Stimulated activated CD4-positive, alpha-beta T cell treated with anti-CD3 and anti-CD28 coated beads, Interleukin-2, amount 100 ng/mL, for 4 hours (primary cell): ENCODE measurements at places on chromosomes 2 and 18.
A peak's percentile ranks its signal among the peaks of the same experiment; 100 is the strongest.

DNA sequence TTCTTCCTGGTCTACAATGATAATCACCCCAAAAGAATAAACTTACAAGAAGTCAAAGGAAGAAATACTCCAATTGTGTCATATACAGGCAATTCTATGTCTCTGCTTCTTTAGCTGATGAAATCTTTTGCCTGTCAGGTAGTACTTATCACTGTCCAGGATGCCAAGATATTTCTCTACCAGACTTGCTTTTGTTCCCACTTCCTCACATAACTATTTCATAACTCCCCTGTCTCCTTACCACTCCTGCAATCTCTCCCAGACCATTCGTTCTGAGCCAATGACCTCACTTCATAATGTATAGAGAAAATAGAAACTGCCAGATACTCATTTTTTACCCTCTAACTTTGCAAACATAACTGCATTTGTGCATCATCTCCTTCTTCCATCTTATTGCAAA is 39.1 kb downstream of the HNMT start:
- DNase-seq, result no peak

DNA sequence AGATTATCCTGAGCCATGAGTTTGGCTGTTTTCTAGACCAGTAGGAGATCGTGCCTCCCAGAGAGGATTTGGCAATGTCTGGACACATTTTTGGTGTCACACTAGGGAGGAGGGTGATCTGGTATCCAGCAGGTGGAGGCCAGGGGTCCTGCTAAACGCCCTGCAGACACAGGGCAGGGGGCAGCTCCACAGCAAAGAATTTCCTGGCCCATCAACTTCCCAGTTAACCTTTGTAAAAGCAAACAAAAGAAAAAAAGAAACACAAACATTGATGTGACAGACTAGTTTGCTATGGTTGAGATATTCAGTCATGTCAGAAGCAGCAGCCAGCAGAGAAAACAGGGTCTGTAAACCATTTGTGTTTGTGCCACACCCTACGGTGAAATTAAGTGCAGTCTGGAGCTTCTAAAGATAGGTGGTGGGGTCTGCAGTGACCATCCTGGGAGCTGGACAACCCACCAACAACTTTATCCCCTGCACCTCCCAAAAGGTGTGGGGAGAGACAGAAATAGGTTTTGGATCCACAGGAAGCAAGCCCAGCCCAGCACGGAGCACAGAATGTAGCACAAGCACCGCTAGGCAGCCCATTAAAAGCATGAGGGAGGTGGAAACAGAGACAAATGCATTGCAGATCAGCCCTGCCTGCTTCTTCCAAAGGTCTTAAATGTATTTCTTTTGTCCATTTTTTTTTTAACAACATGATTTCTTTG is 232.5 kb downstream of the MYT1L start:
- no peak for DNase-seq

DNA sequence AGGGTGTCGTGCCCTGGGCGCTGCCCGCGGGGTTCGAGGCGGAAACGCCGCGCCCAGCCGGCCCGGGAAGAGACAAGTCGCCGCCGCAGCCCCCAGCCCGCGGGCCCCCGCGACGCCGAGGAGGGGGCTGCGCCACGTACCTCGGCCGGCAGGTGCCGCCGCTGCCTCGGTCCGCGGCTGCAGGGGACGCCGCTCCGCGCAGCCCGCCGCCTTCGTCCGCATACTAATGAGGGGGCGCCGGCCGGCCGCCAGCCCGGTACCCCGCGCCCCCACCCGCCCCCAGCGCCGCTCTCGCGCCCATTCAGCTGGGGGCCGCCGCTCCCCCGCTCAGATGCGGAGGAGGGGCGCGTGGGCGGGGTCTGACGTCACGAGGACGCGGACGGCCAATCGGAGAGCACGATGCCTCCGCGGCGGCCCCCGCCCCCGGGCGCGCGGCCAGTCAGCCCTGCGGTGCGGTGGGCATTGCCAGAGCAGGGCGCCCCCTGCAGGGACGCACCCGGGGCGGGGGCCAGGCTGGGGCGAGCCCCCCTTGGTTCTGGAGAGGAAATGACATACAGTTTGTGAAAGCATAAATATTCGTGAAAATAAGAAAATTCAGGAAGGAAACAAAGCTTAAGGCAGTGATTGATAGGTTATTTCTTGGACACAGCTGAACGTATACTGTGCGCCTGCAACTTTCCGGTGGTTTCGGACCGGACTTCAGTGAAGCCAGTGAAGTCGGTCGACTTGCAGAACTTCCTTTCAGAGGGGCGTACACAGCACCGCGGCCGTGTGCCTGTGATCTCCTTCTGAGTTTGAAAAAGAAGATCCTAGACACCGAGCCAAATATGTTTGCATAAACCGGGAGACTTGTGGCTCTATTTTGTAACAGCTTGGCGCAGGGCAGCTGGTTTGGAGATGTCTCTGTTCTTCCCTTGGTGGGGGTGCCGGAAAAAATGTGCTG is at the start of gene ST3GAL5:
ST3GAL5 (minus strand) TSS at position 307 of the 943 bp plus-strand sequence; CDS start at position 222, 85 bp downstream.
- peak; percentile 95 for DNase-seq

- no peak for DNase-seq
Measured at GRCh38 chr2:65075605-65076344, 19.6 kb downstream of the CEP68 start.

DNA sequence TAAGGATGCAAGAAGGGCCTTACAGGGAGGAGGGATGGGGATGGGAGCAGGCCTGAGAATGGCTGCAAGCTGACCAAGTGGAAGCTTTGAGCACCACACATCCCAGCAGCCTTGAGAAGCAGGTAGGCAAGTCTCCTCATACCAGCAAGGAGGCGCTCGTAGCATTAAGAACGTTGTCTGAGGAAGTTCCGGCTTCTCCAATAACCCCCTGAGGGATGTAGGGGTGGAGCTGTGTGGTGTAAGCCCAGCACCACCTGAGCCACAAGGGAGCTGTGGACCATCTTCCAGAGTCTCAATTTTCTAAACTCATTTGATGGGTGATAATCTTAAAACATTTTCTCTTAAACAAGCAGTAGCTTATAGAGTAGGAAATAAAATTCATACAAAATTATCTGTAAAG is 50.6 kb downstream of the ST3GAL5 start:
- DNase-seq, result no peak
